Fibroblast of lung (primary cell): ENCODE measurements at places on chromosomes 7 and 10.
A peak's percentile ranks its signal among the peaks of the same experiment; 100 is the strongest.

- DNase-seq: no peak
These were observed 45.5 kb downstream of the DPYSL4 start for GRCh38 chr10:132232023-132232951.

GRCh38 chr10:29131952-29132547 is 156.8 kb upstream of the LYZL1 start:
- DNase-seq: no peak

GRCh38 chr7:141533149-141533949 is 17.9 kb upstream of the AGK start:
- DNase-seq: peak; percentile 56

- no peak for DNase-seq
These were observed 93.0 kb downstream of the ARHGAP22 start for GRCh38 chr10:48511875-48512231.

GRCh38 chr7:17070231-17070708 is 188.5 kb upstream of the AGR3 start:
- DNase-seq: no peak

DNA sequence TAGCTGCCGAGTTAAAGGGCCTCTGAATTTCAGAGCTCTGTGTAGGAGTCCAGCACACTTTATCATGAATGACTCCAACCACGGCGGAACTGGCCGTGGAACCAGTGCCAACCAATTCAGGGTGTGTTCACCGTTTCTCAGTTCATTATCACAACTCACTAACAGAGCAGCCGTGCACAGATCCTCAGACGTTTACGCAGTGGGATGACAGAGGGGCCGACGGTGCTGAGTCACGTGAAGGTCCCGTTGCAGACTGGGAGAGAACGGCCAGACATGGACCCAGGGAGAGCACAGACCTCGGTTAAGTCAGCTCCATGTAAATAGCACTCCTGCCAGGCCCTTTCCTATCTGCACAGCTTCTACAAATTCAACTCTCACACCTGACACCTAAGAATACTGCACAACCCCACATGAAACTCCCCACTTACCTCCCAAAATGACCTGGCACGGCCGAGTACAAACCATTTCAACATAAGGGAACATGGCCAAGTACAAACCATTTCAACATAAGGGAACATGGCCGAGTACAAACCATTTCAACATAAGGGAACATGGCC is 95.5 kb downstream of the DIP2C start:
- peak; percentile 86 for DNase-seq

GRCh38 chr10:43167498-43167889 is 29.2 kb downstream of the CSGALNACT2 start:
- DNase-seq: no peak

GRCh38 chr7:74606909-74607510 is 50.5 kb upstream of the GTF2I start:
- no peak for DNase-seq

DNA sequence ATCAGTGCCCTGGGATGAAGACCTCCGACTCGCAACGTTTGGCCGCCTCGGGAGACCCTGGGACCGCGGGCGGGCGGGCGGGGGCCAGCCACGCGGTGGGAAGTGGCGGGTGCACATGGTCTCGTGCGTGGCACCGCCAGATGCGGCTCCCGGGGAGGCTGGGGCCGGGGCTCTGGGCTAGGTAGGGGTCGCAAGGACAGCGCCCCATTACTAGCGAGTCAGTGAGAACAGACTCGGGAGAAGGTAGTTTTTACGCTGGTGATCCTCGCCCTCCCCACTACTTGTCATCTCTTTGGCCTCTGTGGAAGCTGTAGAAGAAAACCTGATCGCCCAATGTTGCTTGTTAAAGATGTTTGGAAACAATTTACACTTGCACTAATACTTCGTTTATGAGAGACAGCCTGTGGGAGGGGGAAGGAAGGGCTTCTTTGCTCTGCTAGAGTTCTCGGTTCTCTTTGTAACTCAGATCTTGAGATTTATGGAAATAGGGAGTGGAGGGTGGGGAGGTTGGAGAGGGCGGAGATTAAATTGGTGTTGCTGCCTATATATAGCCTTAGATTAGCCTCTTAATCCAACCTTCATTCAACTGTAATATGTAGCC is 591 bp downstream of the BZW2 start:
- peak; percentile 11 for DNase-seq

DNA sequence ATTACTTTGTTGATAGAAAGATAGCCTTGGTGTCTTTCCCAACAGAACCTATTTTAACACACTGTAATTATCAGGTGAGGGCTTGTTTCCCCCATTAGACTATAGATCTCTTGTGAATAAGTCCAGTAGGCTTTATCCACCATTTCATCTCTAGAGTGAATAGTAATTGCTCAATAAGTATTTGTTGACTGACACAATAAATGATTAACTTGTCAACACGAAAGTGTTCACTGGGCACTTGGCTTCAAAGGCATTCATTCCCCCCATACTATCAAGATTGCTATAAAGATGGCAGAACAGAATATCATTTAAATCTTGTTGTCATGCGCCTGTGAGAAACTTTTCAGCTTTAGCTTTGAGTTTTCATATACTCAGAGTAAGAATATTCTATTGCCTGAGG is 424.5 kb upstream of the LRRTM3 start:
- DNase-seq: no peak

DNA sequence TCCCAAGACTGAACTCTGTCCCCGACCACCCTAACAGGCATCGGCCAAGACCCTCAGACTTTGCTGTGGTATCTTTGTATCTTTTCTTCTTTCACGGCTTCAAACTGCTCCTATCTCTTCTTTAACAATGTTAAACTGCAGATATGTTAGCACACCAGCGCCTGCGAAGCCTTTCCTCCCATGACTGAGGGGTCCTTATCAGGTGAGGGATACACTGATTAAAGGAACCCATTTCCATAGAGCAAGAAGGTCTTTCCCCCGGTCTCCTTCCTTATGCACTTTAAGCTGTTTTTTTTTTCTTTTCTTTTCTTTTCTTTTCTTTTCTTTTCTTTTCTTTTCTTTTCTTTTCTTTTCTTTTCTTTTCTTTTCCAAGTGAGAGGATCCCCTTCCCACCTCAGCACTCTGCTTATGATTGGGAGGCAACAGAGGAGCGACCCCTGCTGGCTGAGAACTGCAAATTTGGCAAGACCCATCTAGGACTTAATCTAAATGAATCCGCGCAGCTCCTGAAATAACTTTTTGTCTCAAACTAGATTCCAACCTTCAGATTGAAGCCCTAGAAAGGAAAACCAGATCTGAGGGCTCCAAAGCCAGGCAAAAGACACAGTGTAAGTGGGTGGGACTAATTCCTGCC is 109.9 kb downstream of the ITGB8 start:
- peak; percentile 72 for DNase-seq

DNA sequence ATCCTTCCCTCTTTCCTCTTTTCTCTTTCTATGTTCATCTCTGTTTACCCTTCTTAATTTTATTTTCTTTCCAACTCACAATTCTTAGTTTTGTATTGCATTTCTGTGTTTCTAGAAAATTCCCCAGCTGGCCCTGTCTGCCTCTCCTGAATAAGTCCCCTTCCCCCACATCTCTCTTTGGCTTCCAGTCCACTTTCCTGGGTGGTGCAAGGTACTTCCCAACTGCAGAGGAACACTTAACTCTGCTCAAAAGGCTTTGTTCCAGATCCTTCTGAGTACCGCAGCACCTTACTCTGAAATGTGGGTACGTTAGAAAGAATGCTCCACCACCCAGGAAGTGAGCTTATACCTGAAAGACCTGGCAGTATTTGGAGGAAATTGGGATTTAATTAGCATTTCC is 227.0 kb downstream of the TMEM178B start:
- DNase-seq: no peak

GRCh38 chr7:113936535-113936934 is 17.7 kb upstream of the PPP1R3A start:
- DNase-seq: no peak

GRCh38 chr10:76287856-76288255 is 856.4 kb downstream of the LRMDA start:
- peak; percentile 75 for DNase-seq

GRCh38 chr10:107899075-107899474 is 734.6 kb upstream of the SORCS1 start:
- DNase-seq: no peak

- DNase-seq: no peak
These were observed 35.9 kb downstream of the CCM2 start for GRCh38 chr7:45035893-45036292.

GRCh38 chr7:71173955-71174354 is 42.0 kb downstream of the GALNT17 start:
- DNase-seq: no peak

DNA sequence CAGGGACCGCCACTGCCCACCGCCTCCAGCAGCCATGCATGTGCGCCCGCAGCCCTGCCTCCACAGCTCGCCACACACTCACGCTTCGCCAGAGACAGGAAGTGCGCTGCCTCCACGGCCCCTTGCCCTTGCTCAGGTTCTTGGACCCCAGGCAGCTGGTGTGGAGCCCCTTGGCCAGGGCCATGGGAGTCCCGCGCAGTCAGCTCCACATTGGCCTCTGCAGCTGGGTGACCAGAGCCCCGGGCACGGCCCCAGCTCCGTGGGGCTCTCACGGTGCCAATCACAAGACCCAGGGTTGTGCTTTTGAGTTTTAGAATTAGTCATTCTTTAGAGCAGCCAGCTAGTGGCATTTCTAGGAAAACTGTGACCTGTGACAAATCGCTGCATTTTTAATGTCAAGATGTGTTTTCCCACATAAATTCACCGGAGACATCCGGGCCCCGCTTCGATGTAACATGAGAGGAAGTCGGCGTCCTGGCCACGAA is 4.3 kb upstream of the UTF1 start:
- DNase-seq: peak; percentile 3

DNA sequence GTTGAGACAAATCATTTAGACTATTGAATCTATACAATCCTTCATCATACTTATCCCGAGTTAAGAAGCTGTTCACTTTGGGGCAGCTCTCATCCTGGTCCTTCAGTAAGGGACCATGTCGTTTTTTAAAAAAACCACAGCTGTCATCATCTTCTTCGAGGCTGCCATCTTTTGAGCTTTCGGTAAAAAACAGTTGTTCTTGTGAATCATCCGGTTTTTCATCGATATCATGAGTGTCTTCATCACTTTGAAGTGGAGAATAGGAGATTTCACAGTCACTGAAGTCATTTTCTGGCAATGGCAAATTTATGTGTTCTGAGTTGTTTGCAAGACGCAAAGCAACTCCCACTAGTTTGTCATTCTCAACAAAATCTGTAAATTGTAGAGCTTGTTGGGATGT is 3.9 kb downstream of the DCLRE1A start:
- DNase-seq: no peak

- DNase-seq: no peak
These were observed 110.3 kb downstream of the TRRAP start for GRCh38 chr7:98988641-98989040.

- DNase-seq: peak; percentile 33
These were observed 81.2 kb upstream of the PPIF start for GRCh38 chr10:79266084-79266483.

- no peak for DNase-seq
These were observed at the start of gene NODAL for GRCh38 chr10:70441161-70441894. Gene NODAL (minus strand): TSS chr10:70441681. CDS start chr10:70441667, 14 bp downstream.

GRCh38 chr7:143256325-143256724 is 6.9 kb upstream of the GSTK1 start:
- no peak for DNase-seq

DNA sequence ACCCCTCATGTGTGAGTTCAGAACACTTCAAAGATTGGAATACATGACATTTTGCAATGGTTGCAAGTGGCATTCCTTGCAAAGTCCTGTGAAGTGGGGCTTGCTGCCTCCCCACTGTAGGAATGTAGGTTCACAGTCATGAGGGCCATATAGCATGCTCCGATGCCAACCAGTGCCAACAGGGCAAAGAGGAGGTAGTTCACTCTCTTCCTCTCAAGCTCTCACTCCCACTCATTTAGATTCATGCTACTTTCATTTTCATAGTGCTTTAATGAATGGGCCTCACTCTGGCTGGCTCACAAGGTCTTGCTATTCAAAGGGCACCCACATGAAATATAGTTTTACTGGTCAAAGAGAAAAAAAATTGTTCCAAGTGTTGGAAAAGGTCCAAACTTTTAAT is 169.9 kb upstream of the AOAH start:
- no peak for DNase-seq

DNA sequence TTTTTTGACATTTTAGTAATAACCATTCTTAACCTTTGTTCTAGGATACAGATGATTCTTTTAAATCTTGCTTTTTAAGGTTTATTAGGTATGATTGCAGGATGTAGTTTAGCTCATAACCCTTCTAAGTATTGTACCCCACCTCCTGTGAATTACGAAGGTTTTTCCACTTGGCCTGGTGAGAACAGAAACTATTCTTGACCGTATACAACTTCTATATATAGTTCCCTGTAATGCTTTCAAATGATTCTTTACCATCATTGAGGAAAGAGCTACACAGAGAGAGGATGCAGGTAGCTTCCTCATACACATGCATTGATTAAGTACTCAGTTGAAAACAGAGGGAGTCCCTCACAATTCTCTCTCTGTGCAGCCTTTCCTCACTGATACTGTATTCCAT is 86.3 kb downstream of the PALS2 start:
- no peak for DNase-seq

DNA sequence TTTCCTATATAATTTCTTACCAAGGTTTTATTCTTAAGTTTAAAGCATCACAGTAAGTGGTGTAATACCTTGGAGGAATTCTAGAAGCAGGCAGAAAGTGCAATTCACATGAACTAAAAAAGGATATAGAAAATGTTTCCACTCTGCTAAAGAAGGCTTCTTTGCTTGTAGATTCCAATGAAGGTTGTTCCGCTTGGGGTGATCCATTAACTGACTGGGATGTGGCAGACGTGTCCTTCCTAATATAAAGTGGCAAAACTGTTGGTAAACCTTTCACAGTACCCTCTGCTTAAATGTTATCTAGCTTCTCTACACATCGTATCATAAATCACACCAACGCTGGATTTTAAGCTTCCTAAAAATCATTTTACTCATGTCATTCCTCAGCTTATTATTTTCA is 2.3 kb downstream of the ZC3HC1 start:
- DNase-seq: no peak

DNA sequence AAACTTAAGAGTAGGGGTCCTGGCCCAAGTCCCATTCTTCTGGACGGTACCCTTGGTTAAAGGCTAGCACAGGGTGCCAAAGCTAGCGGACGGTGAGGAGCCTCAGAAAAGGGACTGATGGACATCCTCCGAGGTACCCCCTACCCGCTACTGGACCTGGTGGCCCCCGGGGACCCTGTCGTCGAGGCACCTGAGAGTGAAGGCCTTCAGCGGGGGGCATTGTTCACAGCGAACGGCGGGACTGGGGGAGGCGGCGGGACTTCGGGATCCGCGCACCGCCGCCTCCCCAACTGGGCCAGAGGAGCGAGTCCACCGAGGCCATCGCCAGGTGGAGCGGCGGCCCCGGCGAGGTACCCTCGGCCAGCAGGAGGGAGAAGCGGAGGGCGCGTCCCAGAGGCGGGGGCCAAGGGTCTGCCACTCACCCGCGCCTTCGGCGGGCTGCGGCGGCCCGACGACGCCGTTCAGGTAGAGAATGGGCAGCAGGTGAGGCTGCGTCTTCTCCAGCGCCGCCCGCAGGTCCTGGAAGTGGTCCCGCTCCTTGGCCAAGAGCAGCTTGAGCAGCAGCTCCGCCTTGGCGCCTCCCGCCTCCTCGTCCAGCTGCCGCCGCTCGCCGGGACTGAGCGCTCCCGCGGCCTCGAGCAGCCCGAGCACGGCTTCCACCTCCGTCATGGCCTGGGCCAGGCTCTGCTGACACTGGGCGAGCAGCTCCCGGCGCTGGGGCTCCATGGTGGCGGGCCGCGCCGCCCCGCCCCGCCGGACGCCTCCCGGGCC is 575 bp downstream of the DLG5 start:
- DNase-seq: peak; percentile 33
